Glutamatergic neuron (in vitro differentiated cells): ENCODE measurements at places on chromosomes 7 and 10. TPM values are rescaled to one million over a fixed set of nuclear protein-coding genes. Genes with fewer than 3 reads are reported as not detected.

DNA sequence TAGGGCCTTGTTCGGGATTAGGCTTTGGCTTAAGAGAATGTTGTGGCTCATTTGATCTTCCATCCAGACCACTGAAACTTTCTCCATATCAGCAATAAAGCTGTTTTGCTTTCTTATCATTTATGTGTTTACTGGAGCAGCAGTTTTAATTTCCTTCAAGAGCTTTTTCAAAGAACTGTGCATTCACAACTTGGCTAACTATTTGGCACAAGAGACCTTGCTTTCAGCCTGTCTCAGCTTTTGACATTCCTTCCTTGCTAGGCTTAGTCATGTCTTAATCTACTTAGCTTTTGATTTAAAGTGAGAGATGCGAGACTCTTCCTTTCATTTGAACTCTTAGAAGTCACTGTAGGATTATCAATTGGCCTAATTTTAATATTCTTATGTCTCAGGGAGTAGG is 19.1 kb upstream of the AKR1B1 start:
- H3K27ac ChIP-seq, result no peak overlapping the region
- no peak for DNase-seq
- H3K36me3 ChIP-seq, result no peaks in the 10 kb centered on the region
- no peak overlapping the region for H3K4me3 ChIP-seq

GRCh38 chr7:16951483-16952080 is 69.8 kb upstream of the AGR3 start:
- no peak overlapping the region for H3K4me3 ChIP-seq
- H3K27ac ChIP-seq, result no peak overlapping the region
- peaks cover 4% of the 10 kb centered on the region for H3K4me1 ChIP-seq
- H3K36me3 ChIP-seq, result peaks cover 17% of the 10 kb centered on the region
- H3K27me3 ChIP-seq, result no peaks in the 10 kb centered on the region

- no peaks in the 10 kb centered on the region for H3K27me3 ChIP-seq
- DNase-seq, result no peak
- H3K4me1 ChIP-seq, result peaks cover 7% of the 10 kb centered on the region
- no peak overlapping the region for H3K27ac ChIP-seq
- no peaks in the 10 kb centered on the region for H3K36me3 ChIP-seq
- no peak overlapping the region for H3K4me3 ChIP-seq
Observed at GRCh38 chr7:80967071-80967916, 48.4 kb upstream of the SEMA3C start.

GRCh38 chr10:10730471-10731043 is 287.1 kb upstream of the CELF2 start:
- peaks cover 2% of the 10 kb centered on the region for H3K27me3 ChIP-seq
- no peak overlapping the region for H3K27ac ChIP-seq
- no peak for DNase-seq
- H3K4me3 ChIP-seq, result no peak overlapping the region
- no peaks in the 10 kb centered on the region for H3K36me3 ChIP-seq

DNA sequence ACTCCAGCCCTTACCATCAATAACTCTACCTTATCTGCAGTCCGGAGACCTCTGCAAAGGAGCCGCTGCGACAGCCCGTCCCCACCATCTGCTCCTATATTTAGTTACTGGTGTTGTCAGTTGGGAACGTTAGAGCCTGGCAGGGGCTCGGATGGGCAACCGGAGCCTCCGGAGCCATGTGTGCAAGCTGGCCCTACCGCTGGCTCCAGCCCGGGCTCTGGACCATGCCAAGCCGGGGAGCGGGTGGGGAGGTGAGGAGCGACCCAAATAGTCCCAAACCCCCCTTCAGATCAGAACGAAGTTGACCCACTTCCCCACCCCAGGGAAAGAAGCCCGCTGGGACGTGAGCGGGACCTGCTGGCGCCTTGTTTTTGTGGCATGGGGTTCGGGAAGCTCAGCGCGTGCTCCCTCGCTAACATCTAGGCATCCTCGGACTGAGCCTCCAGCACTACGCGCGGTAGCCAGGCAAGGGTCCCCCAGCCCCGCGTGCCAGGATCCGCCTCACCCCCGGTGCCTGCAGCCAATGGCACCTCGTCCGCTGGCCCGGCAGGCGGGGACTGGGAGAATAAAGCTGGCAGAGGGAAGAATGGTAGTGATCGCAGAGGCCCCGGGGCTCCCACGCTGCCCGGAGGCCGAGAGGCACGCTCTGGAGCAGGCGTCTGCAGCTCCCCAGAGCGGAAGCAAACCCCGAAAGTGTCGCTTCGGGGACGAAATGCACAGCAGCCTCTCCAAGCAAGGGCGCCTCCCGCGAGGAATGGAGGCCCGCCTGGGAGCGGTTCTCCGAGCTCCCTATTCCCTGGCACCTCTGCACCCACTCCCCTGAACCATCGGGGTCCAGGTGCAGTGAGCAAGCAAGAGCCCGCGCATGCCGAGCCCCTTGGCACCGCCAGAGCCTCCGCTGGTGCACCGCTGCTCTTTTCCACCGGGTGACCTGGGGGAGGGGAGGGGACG is 679 bp downstream of the LRRC20 start:
- H3K27me3 ChIP-seq, result peaks cover 15% of the 10 kb centered on the region
- peaks cover 8% of the 10 kb centered on the region for H3K4me1 ChIP-seq
- peak overlapping the region; percentile 93 for H3K27ac ChIP-seq

GRCh38 chr7:75995052-75995471 is 667 bp upstream of the TMEM120A start:
- H3K27ac ChIP-seq, result peak overlapping the region; percentile 62
- H3K36me3 ChIP-seq, result peaks cover 5% of the 10 kb centered on the region
- H3K4me3 ChIP-seq, result peak overlapping the region; percentile 81
- DNase-seq, result no peak
- peaks cover 6% of the 10 kb centered on the region for H3K27me3 ChIP-seq

The CALML3 gene
- not detected for total RNA-seq

The CLCN1 gene
- total RNA-seq, result 0.56 TPM

- no peak overlapping the region for H3K27ac ChIP-seq
- peaks cover 3% of the 10 kb centered on the region for H3K4me1 ChIP-seq
- no peak overlapping the region for H3K4me3 ChIP-seq
- no peaks in the 10 kb centered on the region for H3K36me3 ChIP-seq
- no peak for DNase-seq
- H3K27me3 ChIP-seq, result no peaks in the 10 kb centered on the region
Observed at GRCh38 chr7:137652721-137653120, 194.1 kb downstream of the DGKI start.

GRCh38 chr7:81064426-81064825 is 145.6 kb upstream of the SEMA3C start:
- no peaks in the 10 kb centered on the region for H3K27me3 ChIP-seq
- no peaks in the 10 kb centered on the region for H3K36me3 ChIP-seq
- H3K4me1 ChIP-seq, result peaks cover 14% of the 10 kb centered on the region
- peak overlapping the region; percentile 72 for H3K27ac ChIP-seq

DNA sequence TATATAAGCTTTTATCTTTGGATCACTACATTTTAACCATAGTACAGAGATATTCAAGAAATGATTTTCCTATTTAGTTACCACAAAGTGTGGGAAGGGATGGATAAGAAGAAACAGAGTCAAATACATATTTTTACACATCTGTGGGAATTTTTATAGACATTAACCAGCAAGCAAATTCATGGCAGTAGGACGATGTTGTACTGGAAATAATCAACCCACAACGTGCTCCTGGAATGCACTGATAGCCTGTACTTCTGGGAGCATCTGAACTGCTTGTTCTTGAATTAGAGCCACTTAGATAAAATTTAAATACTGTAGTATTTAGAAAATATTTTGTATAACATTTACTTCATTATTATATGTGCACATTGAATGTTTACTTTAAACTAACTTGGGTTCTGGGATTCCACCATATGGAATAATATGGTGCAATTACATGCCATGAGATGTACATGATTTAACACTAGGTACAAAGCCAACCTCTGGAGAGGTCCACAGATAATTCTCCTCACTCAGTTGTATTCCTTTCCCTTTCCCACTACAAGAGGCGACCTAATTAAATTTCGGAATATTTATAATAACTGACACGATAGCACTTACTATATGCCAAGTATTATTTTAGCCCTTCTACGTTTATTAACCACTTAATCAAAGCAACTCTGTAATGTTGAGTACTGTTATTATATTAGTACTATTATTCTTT is 164.9 kb upstream of the HGF start:
- H3K36me3 ChIP-seq, result no peaks in the 10 kb centered on the region
- no peaks in the 10 kb centered on the region for H3K4me1 ChIP-seq
- H3K4me3 ChIP-seq, result no peak overlapping the region

The SEMA3C gene
- total RNA-seq, result 91.3 TPM

The TRPV5 gene
- 0.15 TPM for total RNA-seq
